Uterine smooth muscle cell (primary cell): ENCODE measurements at places on chromosomes 13 and 19. TPM values are rescaled to one million over a fixed set of nuclear protein-coding genes. Genes with fewer than 3 reads are reported as not detected.

Gene BICRA
- total RNA-seq, result 7.6 and 7.9 TPM in 2 replicates

Gene PRR36
- not detected in 2 replicates for total RNA-seq

Gene PEX11G
- total RNA-seq, result 3.2 and 4.1 TPM in 2 replicates

Gene GAPDHS
- total RNA-seq, result not detected in 2 replicates

Gene BRCA2
- 5.2 and 16.0 TPM in 2 replicates for total RNA-seq

Gene AMER2
- under 0.01 TPM in 1 of 2 replicates, not detected in the other for total RNA-seq
